ENCODE measurements at places on chromosomes 13 and 19.

DNA sequence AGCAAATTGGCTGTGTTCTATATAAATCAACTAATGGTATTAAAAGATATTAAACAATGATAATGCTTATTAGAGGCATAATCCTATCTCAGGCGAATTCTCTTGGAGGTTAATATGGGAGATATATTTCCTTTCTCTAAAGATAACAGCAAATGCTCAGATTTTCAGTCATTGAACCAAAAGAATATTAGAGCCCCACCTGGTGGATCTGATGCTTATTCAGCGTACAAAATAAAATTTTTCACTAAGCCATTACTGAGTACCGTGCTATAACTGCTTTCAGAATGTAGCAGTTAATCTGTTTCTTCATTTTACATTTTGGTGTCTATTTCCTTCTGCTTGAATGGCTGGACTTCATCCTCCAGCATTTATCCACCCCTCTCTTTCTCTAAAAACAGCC, 143.3 kb upstream of the IPO5 start:
- DNase-seq, result no peak

GRCh38 chr13:101398920-101399319, 17.4 kb downstream of the NALCN start:
- DNase-seq, result no peak

- DNase-seq, result no peak
These were observed 1.1 kb upstream of the SWSAP1 start for GRCh38 chr19:11373166-11373884.

GRCh38 chr13:73000027-73000674, 58.7 kb upstream of the KLF5 start:
- DNase-seq, result no peak

GRCh38 chr19:18985257-18985656, 44.2 kb upstream of the HOMER3 start:
- no peak for DNase-seq

GRCh38 chr13:106407338-106407737, 128.1 kb downstream of the EFNB2 start:
- no peak for DNase-seq

DNA sequence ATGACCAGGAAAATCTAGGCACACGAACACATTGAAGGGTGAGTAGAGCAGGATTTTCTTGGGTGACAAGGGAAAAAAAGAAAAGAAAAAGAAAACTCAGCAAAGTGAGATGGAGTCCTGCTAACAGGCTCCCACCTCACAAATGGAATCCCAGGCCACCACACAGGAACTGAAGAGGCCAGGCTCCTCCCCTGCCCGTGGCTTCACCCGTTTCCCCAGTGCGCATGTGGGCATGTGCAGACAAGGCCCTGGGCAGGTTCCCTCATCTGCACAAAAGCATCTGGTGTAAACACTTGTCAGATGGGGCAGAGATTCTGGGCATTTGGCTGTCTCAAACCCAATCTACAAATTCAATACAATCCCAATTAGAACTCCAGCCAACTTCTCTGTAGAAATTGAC, 24.5 kb downstream of the CFAP97D2 start:
- DNase-seq, result peak; percentile 7

GRCh38 chr19:48244281-48244680, 11.4 kb downstream of the CARD8 start:
- peak; percentile 20 for DNase-seq

GRCh38 chr13:52112591-52112990, 16.3 kb downstream of the NEK5 start:
- DNase-seq, result no peak

DNA sequence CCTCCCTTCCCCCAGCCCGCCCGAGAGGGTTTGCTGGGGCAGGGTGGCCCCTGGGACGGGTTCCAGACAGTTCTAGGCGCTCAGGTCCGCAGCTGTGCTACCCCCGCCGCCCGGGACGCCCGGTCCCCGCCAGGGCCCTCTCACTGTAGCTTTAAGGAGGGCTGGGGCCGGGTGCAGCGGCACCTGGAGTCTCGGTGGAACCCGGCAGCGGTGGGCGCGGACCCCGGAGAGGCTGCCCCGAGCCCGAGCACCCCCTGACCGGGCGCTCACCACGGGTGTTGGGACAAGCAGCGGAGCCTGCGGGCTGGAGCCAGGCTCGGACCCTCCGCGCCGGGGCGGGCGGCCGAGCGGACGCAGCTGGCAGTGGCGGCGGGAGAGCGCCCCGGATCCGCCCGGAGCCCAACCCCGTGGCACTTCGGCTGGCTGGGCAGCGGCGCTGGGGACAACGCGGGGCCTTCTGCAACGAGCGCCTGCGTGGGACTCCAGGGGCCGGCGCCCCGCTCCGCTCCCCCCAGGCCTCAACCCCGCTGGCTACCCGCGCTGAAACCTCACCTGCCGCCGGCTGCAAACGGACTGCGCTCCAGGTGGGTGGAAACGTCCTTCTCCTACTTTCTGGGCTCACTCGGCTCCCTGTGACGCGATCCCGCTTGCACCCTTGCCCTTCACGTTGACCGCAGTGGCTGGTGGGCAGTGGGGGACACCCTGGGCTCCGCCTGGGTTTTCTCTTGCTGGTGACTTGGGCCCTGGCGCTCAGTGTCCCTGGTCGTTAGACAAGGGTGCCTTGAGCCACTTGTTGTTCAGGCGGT, 81.1 kb downstream of the ZNF429 start:
- DNase-seq, result no peak

DNA sequence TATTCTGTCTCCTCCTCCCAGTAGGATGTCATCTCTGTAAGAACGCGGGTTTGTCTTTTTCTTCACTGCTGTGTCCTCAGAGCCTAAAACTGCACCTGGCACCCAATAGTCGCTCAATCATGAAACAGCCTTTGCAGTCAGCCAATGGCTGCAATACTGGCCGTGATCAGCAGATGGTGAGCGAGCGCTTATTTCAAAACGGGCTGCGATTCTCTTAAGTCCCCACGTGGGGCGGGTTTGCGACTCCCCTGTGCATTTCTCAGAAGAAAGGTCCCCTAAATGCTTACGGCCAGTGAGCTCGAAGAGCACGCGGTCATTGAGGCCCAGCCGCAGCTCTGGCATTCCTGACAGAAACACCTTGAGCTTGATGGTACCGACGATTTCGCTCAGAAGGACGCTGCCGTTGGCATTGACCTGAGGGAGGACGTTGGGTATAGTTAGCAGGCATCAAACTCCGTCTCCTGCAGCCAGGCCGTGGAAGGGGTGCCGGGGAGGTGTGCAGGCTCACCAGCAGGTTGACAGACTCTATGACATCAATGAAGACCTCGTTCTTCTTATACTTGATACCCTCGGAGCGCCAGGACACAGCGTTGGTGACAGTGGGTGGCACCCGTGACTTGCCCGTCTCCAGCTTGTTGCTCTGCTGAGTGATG, 6.0 kb downstream of the AP1M2 start:
- DNase-seq, result peak; percentile 81

DNA sequence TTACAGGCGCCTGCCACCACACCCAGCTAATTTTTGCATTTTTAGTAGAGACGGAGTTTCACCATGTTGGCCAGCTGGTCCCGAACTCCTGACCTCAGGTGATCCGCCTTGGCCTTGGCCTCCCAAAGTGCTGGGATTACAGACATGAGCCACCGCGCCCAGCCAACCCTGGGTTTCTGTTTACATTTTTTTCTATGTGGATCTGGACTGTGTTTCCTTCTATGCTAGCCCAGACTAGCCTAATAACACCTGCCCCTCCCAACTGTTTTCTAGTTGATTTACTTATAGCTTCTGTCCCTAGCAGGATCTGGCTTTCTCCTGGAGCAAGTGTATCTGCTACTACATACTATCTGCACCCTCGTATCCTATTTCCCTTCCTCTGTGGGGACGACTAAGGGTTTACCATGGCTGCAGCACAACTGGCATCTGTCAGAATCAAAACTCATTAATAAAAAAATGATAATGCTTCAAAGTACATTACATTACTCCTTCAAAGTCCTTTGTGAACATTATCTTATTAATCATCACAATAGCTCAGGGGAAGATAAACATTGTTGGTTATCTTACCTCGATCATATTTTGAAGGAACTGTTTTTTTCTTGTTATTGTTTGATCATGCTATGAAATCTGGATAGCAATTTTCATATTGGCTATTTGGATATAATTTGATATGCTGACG, 228.3 kb downstream of the KLF5 start:
- no peak for DNase-seq

GRCh38 chr19:19388568-19389555, 16.6 kb upstream of the GATAD2A start:
- no peak for DNase-seq

- no peak for DNase-seq
These were observed 27.9 kb downstream of the PPP5C start for GRCh38 chr19:46374536-46375475.

DNA sequence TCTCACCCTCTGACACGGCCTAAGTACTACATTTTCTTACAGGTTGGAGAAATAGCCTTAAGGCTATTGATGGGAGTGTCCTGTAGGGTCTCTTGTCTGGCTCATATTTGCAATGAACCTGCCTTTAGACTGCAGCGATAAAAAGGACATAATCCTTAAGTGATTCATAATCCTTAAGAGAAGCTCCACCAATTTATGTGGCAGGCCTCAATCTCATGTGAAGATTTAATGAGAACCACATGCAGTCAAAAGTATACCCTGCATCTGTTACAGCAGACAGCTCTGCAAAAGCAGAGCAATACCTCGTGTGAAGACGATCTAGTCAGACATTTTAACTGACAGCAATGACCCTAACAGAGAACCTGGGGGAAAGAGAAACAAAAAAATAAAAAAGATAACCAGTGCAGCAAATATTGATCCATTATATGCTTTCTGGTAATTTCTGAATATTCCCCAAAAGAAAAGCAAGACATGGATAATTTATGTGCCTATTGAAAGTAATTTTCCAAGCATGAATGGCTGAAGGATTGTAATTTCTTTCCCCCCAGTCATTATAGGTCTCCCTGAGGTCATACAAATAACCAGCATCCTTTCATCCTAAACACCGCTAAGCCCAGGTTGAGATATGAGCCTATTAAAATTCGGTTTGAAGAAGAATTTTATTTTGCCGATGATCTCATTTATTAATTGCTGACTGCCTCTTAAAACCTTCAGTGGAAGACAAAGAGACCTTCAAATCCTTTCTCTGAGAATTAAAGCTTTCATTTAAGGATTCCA, 321.8 kb upstream of the NBEA start:
- DNase-seq, result no peak

GRCh38 chr13:39767791-39768517, 112.5 kb downstream of the COG6 start:
- no peak for DNase-seq

- DNase-seq, result no peak
These were observed 13.3 kb downstream of the CDC16 start for GRCh38 chr13:114248011-114248410.

DNA sequence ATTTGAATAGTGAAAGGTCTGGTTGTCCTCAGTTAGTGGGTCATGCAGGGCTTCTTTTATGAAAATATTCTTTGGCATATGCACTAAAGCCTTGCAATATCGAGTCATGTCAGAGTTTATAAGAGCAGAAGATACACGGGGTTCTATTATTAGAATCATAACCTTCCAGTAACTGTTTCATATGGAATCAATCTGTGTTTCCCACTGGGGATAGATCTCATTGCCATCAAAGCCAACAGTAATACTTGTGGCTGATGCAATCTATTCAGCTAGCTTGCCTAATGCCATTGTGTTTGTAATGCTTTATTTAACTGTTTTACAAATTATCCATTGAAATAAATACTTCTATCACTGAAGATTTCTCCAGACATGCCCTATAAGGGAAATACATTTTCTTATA, 746.9 kb upstream of the PCDH9 start:
- no peak for DNase-seq
